AG09309 (cell line): ENCODE measurements at places on chromosomes 7 and 10.

GRCh38 chr7:66281678-66282590 lies 76.8 kb downstream of the TPST1 start:
- DNase-seq: peak; percentile 94

DNA sequence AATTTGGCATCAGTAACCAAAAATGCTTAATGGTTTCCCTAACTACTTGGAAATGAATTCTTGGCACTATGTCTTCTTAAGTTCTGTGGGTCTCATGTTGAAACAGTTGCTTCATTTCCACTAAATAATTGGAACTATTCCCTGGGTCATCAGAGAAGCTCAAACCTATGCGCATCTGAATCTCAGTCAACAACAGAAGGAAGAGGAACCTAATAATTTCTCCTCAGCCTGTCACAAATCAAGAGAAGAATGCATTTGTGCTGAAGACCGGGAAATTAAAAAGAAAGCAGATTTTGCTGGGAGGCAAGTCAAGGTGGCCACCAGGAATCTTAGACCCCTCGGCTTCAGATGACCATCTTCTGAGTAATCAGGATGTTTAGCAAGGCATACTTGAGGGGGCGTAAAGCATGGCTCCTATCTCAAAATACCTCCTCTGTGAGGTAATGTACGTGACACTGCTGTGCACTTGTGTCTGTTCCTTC lies 41.4 kb downstream of the TOMM7 start:
- DNase-seq: peak; percentile 83

DNA sequence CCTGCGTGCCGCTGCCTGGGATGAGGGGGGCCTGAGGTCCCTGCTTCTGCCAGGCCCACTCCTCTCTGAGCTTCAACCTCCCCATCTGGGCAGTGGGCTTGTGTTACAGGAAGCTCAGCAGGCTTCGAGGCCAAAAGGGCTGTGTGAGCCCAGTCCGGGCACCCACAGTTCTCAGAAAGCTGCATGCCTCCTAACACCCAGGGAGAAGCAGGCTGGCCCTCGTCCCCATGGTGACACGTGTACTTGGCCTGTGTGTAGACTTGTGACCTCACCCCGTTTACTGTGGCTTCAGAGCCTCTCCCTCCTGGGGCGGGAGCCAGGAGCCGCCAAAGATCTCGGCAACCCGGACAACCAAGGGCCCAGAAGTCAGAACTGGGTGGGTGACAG lies 2.2 kb upstream of the GRIFIN start:
- DNase-seq: no peak

DNA sequence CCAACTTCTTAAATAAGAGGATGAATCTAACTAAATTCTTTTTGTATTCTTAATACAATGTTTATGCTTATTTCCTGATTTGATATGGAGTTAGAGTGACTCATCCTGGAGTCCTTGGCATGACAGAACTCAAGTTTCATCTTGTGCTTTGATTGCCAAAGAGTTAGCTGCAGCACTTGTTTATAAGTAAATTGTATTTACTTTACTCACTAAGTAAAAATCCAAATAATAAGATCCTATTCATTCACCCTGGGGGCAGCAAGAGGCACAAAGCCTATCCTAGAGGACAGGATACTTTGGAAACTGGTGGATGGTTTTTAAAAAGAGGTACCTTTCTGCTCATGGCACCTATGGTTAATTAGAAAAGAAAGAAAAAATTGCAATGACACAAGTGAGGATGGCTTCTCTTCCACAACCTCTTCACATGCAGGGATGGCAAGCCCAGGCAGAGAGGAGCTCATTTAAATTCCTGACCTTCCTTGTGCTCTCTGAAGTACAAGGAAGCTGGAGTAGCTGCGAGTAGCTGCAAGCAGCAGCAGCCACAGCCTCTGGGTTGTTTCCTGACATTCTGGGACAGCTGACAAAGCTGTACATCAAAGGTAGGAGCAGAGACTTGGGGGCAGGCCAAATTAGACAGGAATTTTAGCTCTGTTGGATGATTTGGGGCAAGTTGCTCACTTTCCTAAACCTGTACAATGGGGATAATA lies 28.5 kb upstream of the CROT start:
- peak; percentile 73 for DNase-seq

DNA sequence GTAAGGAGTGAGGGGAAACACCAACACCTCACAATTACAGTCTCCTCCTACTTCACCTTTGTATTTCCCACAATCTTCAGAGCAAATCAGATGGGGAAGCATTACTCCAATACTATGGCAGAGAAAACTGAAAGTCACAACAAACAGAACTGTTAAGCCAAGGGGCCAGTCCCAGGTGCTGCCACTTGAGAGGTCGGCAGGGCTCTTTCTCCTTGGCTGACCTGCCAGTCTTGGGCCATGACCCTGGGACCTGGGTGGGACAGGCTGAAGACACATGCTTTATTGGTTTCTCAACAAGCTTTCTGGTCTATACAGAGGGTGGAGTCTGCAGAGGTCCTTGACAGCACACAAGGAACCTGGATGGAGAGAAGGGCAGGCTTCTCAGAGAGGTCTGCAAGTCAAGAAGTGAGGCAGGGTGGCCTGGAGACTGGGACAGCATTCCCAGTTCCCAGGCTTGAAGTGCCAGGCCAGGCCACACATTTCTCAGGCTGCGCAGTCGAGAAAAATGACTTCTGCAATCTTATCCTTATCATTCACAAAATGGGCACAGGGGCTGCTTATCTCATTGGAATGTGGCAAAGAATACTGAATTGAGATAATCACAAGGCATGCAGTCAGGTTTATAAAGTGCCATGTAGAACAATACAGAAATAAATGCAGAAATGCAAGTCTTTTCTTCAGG lies 301.0 kb downstream of the CXCL12 start:
- DNase-seq: no peak

DNA sequence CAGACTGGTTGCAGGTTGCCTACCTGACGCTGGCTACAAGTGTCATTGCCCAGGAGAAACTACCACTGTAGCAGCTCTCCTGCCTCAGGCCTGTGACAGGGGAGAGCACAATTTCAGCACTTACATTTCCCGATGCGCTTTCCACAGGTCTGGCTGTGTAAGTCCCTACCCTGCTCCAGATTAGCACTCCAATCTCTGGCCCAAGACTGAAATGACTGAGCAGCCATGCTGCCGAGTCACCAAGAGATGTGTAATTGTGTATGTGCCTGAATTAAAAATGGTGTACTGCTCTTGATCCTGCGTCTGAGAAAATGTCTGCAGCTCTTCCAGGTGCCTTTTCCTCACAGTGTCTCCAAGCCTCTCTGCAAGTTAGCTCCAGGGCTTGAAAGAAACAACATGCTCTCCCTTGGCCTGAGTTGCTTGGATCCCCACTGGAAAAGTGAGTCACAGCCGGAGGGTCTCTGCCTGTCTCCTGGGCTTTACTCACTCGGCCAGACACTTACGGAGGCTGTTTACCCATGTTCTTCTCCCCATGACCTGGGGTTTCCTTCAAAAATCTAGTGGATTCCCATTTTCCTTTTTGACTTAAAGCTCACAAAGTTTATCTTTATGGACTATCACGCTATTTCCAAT lies 1001.7 kb upstream of the KCND2 start:
- DNase-seq: no peak

GRCh38 chr7:139482662-139483466 lies 609 bp downstream of the KLRG2 start:
- DNase-seq: no peak

GRCh38 chr7:44277851-44278250 lies 47.5 kb downstream of the CAMK2B start:
- DNase-seq: no peak

DNA sequence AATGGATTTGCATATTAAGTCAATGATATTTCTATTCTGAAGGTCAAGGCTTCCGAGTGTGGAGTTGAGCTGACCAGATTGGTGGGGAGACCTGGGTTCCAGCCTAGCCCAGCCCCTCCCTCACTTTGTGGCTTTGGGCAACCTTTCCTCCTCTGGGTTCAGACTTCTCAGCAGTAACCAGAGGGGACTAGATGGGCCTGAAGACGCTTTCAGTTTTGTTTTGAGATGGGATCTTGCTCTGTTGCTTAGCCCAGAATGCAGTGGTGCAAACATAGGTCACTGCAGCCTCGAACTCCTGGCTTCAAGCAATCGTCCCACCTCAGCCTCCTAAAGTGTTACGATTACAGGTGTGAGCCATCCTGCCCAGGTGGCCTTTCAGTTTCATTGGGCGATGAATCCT lies 68.1 kb upstream of the LEP start:
- no peak for DNase-seq

DNA sequence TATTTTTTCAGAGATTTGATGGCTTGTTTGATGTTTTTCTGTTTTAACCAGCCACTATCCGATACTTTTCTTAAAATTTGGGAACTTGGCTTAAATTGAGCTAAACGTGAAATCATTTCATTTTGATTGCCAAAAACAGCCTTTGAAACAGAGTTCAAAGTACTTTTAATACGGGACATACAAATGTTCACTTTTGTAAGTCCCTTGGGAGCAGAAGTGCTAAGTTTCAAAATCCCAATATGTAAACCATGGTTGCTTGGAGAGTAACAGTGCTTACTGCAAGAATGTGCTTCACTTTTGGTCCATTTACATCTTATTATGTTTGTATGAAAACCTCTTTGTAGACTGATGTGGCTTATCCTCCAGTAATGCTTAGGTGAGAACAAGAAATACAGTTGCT lies 10.9 kb downstream of the PNPLA8 start:
- no peak for DNase-seq

GRCh38 chr10:7100032-7100702 lies 310.7 kb downstream of the SFMBT2 start:
- DNase-seq: no peak

DNA sequence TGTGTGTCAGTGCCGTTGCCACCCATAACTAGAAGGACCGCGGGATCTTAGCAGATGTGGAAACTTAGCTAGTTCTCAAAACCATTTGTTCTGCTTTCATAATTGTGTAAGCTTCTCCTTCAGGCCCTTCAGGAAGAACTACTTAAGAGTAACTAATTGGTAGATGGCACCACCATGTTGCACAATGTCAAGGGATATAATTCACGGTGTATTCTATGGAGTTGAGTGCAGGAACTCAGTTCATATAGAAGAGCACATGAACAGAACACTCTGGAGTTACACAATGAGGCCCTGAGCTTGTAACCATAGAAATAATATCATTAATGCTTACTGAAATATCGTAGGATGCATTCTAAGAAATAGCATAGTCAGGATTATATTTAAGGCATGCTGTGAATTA lies 126.5 kb upstream of the GAD2 start:
- DNase-seq: no peak

DNA sequence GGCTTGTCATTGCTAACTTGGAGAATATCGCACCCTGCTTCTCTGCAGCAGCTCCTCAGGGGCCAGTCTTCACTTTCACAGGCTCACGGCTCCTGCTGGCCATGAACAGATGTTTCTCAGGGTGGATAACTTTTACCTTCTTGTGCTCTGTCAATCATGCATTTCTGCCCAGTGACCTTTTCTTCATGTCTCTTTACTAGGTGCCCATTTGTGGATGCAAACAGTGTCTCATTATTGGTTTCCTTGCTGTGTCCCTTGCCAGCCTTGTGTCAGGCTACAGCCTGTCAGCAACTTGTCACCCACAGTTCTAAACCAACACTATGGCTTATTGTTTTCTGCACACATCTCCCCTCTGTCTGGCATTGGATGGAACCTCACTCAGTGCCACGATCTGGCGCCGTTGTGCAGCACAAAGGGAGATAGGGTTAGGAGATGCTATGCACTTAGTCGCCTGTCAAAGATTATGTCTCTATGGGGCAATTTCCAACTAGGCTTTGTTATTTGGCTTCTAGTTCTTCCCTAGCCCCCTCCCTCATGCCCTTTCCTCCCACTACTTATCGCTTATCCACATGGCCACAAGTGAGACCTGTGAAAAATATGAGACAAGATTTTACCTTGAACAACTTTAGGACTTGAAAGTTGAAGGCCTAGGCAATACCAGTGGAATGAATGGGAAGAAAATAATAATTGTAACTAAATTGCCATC lies 45.7 kb upstream of the NXPH1 start:
- DNase-seq: no peak

GRCh38 chr7:155315977-155316376 lies 18.3 kb downstream of the INSIG1 start:
- DNase-seq: no peak

DNA sequence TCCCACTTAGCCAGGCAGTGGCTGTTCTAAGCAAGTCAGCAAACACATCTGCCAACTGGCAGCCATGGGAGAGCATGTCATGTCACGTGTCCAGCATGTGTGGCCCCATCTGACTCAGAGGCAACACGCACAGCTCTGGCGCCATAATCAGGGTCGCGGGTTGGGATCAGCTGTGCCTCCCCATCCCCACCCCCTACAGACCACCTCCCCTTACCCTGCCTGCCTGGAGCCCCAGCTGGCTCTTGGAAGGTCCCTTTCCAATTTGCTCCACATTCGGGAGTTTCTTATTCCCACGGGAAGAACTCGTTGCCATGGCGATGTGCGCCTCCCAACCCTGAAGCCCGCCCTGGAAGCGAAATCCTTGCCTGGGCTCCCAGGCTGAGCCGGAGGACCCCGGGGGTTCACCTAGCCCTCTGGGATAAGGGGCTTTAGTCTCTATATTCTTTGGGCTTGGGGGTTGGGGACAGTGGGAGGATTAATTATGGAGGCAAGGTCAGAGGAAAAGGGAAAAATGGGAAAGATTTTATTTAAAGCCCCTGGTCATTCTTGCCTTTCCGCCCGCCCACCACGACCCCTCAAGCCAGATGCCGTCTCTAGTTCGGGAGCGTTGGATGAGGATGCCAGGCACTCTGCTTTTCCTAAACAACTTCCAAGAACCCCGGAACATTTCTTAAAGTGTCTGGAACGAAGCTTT lies 283.7 kb downstream of the ZEB1 start:
- DNase-seq: peak; percentile 64

DNA sequence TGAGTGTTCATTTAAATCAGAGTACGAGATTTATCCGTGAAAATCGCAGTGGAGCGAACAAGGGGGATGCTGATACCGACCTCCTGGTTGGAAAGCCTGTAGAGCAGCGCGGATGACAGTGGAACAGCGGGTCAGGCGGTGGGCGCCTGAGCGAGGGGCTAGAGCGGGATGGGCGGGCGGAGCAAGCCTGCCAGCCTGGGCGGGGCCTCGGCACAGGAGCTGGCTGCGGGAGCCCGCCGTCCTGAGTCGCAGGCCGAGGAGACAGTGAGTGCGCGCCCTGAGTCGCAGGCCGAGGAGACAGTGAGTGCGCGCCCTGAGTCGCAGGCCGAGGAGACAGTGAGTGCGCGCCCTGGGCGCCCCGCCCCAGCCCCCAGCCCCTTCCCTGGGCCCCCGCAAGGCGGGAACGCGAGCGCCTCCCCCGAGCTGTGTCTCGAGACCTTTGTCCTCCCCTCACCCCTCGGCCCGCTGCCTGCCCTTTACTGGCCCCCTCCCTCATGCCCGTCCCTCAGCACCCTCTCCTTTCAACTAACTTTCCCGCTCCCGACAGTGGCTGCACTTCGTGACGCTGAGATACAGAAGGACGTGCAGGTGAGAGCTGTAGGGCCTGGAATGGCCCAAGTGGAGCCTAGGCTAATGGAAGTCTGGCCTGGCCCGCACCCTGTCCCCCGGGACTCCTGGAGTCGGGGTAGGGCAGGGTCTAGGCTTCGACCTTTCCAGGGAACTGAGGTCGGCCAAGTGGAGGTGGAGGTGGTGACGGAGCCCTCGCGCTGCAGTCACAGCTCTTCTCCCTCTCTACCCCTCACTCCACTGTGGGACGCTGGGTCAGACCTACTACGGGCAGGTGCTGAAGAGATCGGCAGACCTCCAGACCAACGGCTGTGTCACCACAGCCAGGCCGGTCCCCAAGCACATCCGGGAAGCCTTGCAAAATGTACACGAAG lies at the start of gene AS3MT:
Gene AS3MT (plus strand): TSS at position 213 of the 941 bp plus-strand sequence. CDS start 123 bp downstream, at position 336.
- no peak for DNase-seq

GRCh38 chr7:6536262-6537260 lies 14.7 kb downstream of the GRID2IP start:
- DNase-seq: no peak

GRCh38 chr10:27252267-27253000 lies 11.8 kb upstream of the ACBD5 start:
- no peak for DNase-seq

GRCh38 chr10:100371482-100372027 lies 24.5 kb downstream of the SCD start:
- DNase-seq: no peak
